ENCODE measurements at places on chromosomes 6 and 20. TPM values are rescaled to one million over a fixed set of nuclear protein-coding genes. Genes with fewer than 3 reads are reported as not detected.

- no peak for DNase-seq
These were observed 208.8 kb upstream of the PLCB4 start for GRCh38 chr20:8860011-8860495.

GRCh38 chr6:11279284-11279689, 46.8 kb upstream of the NEDD9 start:
- no peak for DNase-seq

The SEL1L2 gene
- 1.3 TPM for total RNA-seq

DNA sequence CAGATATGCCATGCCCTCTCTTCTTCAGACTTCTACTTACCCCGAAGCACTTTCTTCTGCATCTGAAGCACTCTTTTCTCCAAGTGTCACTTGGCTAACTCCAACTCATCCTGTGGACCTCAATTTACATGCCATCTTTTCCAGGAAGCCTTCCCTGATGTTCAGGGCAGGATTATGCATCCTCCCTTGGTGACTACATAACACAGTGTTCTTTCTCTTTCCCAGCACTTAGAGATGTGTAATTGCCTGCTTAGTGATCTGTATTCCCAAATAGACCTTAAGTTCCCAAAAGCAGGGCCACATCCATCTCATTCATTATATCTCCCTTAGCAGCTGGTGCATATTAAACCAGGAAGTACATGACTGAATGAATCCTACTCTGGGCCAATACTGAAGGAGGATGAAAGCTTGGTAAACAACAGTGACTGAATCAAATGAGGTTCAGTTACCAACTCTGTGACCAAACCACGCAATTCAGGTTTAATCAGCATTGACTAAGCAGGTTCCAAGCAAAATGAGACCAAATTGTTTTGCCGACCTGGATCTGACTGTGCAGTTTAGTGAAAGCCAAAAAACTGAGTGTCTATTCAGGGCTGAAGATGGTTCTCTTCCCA, 121.4 kb upstream of the TCF21 start:
- no peak for DNase-seq

The SDC4 gene
- total RNA-seq, result 127 TPM

GRCh38 chr6:126042001-126042419, 55.7 kb downstream of the TRMT11 start:
- no peak for DNase-seq

The MYBL2 gene
- not detected for total RNA-seq

DNA sequence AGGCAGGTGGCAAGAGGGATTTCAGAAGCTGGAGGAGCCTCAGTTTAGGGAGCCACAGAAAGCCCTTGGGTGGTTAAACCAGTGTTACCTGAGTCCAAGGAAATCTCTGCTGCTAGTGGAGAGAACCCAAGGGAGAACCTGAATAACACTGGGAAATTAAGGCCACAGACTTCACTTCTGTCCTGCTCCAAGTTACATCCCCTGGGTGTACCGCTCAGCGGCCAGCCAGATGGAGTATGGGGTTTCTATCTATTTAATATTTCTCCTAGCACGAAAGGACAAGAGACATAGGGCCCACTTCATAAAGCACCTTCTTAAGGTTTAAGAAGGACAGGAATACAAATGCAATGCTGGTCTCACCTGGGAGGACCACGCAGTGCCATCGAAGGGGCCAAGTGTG, 5.8 kb upstream of the CNKSR3 start:
- DNase-seq, result no peak

The TBXT gene
- not detected for total RNA-seq

- DNase-seq, result no peak
These were observed 128.2 kb downstream of the NCOA3 start for GRCh38 chr20:47629907-47630306.

The NKAPL gene
- total RNA-seq, result 8.5 TPM

- no peak for DNase-seq
These were observed 503.7 kb downstream of the KIF16B start for GRCh38 chr20:16069389-16070010.

- no peak for DNase-seq
These were observed 121.1 kb downstream of the PDE7B start for GRCh38 chr6:135972586-135972985.

GRCh38 chr20:25668446-25668845, 28.2 kb downstream of the ZNF337 start:
- no peak for DNase-seq

- no peak for DNase-seq
These were observed 5.8 kb upstream of the ZSCAN23 start for GRCh38 chr6:28449056-28449455.

DNA sequence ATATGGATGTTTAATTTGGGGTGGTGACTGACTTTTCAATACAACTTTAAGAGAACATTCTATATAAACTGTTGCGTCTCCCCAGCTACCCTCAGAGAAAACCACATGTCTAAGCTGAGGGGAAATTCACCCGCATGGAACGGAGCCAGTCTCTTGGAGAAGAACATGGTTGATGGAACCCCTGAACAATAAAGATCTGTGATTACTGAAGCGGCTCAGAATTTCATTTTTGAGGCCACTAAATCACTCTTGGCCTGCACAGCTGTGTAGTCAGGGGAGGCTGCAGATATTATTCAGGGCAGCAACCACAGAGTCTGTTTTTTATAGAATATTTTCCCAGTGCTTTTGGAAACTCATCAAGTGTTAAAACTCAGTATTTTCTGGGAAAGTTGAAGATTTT, 73.8 kb downstream of the EYA4 start:
- no peak for DNase-seq

DNA sequence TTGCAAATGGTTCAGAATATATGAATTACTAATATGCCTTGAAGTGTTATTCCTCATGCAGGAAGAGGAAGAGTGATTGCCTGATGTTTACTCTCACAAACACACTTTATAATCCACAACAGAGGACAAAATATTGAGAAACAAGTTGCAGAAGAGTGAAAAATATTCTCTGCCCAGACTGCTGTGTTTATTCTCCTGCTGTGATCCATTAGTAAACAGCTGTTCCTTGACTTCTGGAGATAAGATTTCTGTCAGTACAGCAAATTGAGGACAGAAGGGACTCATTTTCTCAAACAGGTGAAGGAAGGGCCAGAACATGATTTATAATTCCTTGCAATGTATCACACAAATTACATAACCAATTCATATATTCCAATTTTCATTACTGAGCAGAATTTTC, 148.0 kb downstream of the EPM2A start:
- DNase-seq, result no peak

GRCh38 chr6:35199866-35200265, 13.9 kb upstream of the SCUBE3 start:
- DNase-seq, result no peak

- no peak for DNase-seq
These were observed 151.6 kb upstream of the KCNG1 start for GRCh38 chr20:51174536-51174935.

DNA sequence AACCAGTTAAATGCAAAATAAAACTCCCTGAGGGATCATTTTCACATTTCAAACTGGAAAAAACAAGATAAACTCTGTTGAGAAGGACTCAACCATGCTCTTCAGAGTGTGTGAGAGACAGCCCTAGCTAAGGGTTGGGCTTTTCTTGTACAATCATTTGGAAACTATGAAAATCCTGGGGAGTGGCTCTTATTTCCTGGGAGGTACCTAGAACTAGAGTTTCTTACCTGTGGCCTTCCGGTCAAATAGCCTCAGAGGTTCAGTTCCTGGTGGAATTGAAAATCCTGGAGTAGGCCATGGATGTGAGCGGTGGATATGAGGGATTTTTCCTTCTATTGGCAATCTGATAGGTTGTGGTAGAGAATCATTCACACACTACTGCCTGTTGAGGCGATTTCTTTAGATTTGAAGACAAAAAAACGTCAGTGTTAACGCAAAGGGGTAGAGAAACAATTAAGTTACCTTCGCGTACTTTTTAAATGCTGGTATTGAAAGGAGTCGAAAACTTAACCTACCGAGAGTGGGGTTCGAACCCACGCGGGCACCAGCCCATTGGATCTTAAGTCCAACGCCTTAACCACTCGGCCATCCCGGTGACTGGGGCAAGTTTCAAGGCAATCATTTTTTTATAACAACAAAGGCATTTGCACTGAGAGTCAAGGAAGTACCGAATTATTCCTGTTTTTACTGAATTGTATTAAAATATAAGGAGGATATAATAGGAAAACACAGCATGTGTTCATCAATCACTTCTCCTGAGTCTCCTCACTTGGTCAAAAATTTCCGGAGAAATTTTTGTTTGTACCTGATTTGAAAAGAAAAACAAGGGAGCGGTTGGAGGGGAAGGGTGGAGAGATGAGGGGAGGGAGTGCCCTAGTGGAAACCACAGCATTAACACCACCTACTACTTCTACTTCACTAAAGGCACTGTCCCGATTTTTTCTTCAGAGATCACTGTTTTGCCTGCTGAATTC, 191.3 kb downstream of the OR2B2 start:
- no peak for DNase-seq

DNA sequence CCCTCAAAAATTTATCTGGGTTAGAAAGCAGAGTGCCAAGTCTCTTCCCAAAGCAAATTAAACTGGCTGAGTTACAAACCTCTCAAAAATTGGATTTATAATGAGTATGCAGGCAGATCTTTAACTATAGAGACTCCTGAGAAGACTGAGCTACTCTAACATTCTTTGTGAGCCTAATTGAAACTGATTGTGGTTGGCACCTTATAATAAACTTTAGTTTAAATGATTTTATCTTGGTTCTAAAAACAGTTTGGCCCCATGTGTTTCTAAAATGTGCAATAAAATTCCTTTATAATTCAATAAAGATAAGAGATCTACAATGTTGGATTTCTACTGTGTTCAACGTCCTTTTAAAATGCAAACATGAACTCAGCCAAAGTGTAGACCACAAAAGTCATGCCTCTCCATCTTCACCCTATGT, 480.2 kb upstream of the RNF217 start:
- DNase-seq, result no peak

GRCh38 chr6:132623106-132623845, 799 bp downstream of the TAAR2 start:
- DNase-seq, result no peak

The PRKN gene
- total RNA-seq, result 22.7 TPM

DNA sequence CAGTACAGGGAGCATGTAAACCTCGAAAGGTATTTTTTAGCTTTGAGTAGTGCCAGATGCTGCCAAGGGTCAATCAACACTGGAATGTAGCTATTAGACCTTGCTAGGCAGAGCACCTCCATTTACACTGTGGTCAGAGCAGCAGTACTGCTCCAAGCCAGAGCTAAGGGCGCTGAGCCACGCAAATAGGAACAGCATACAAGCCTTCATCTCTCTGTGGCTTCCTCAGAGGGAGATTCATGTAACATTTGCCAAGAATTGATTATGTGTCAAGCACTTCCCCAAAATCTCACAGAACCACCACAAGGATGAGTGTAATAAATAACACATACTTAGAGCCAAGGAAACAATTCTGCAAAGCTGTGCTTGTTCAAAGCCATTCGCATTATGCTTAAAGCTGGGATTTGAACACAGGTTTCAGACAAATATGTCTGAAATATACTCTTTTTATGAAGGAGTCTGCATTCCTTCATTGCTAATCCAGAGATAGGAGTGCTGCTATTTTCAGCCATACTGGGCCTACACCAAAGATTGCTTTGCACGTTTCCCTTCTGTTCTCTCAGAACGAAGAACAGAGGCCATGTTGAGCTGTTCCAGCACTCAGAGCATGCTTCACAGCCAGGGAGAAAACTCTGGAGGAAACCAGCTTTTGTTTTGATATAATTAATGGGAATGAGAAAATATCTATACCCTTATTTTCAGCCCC, 97.7 kb downstream of the SLC16A10 start:
- DNase-seq, result no peak

The SLC32A1 gene
- total RNA-seq, result not detected

The NKAIN2 gene
- 0.15 TPM for total RNA-seq

GRCh38 chr6:333379-334002, 41.2 kb downstream of the DUSP22 start:
- DNase-seq, result no peak

- no peak for DNase-seq
These were observed 35.9 kb upstream of the RAB23 start for GRCh38 chr6:57257911-57258541.

GRCh38 chr6:11491596-11492463, 45.7 kb upstream of the TMEM170B start:
- no peak for DNase-seq

- no peak for DNase-seq
These were observed 14.1 kb upstream of the SIRPB2 start for GRCh38 chr20:1505361-1505760.

- DNase-seq, result no peak
These were observed 141.2 kb downstream of the BMP2 start for GRCh38 chr20:6908673-6909072.

The OR11A1 gene
- total RNA-seq, result not detected

DNA sequence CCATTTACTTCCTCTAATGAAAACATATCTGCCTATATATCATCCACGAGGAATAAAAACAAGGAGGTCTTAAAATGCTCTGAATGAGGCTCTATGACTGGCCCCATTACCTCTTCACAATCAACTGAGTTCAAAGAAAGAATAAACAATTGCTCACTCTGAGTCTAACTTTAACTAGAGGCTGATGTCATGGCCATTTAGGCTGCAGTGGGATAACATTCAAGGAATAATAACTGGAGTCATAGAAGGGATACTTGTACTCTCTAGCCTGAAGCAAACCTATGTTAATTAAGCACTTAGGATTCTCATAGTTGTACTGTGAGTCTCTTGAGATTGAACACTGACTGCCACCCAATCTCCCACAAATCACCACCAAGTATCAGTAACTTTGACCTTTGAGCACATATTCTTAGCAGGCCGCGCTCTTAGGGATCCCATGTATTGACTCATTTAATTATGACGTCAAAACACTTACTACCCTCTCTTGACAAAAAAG, 70.2 kb downstream of the PERP start:
- DNase-seq, result no peak

DNA sequence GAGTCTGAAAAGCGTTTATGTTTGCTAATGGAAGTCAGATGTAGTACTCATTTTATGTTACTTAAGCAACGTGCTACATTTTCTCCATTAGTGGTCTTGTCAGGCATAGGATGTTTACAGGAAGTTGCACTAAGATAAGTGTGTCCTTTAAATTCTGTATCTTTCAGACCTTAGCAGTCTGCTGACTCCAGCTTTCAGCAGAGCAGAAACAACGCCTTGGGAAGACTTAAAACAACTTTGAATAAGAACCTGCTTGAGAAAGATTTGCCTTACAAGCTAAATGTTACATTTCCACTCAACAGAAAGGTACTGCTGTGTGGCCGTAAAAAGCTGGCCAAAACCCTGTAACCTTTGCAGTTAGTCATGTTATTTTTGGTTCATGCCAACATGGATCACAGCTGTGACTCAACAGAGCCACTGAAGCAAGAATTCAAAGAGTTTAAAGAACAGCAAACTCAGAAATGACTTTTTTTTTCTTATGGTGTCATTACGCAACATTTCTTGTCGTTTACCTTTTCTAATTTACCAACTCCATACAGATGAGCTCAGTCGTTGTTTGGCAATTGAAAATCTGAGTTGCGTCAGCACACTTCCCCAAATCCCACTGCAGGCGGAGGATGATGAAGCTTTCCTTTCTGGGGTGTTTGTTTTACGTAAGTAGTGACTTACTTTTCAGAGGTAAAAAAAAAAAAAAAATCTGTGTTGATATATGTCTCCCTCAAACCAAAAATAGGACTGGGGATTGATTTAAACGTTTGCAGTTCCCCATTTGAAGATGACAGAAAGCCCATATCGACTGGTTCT, 27.9 kb upstream of the BMP6 start:
- no peak for DNase-seq
